ENCODE measurements at places on chromosomes 12 and 14.

DNA sequence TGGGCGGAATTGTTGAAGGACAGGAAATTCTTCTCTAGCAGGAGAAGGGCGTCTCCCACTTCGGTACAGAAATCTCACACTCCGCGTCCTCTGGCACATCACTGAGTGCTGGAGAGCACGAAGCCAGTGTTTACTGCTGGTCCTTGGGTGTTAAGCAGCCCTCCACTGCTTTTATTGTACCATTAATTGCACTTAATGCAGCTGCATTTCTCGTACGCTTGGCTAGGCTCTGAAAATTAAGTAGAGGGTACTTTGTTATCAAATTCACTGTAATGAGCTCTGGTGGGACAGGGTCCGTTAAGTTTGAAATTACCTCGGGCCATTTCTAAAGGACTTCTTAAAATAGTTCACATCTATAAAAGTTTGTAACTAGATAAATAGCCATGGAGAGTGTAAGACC lies 411.2 kb downstream of the NPAS3 start:
- no peak for DNase-seq

DNA sequence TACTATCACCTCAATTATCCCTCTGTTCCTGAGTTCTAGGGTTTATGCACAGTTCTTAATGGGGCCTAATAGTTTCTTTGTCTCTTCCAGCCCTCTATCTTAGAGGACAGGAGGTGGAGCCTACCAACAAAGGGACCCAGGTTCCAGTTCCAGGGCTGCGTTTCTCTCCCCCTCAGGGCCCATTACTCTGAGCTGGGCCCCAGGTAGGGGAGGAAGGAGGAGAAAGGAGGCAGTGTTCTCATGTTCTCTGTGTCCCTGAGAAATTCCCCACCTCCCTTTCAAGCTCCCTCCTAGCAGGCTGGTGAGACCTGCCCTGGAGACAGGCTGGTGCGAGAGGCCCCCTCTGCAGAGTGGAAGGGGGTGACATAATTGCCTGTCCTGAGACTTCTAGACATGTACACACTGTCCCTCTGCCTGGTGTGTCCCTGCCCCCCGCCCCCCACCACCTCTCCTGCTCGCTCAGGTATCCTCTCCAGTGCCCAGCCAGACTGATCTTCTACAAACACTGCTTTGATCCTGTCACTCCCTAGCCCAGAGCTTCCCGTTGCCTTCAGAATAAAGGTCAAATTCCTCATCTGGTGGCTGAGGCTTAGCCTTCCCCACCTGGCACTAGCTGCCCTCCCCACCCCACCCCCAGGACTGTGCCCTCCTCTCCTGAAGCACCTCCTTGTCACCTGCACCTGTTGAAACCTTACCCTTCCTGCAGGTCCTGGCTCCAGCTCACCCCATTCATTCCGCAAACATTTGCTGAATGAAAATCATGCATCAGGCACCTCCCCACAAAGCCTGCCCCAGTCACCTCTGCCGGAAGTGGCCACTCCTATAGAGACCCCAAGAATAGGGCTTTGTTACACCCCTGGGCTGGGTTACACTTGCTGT lies 21.1 kb upstream of the KRT8 start:
- DNase-seq, result no peak

DNA sequence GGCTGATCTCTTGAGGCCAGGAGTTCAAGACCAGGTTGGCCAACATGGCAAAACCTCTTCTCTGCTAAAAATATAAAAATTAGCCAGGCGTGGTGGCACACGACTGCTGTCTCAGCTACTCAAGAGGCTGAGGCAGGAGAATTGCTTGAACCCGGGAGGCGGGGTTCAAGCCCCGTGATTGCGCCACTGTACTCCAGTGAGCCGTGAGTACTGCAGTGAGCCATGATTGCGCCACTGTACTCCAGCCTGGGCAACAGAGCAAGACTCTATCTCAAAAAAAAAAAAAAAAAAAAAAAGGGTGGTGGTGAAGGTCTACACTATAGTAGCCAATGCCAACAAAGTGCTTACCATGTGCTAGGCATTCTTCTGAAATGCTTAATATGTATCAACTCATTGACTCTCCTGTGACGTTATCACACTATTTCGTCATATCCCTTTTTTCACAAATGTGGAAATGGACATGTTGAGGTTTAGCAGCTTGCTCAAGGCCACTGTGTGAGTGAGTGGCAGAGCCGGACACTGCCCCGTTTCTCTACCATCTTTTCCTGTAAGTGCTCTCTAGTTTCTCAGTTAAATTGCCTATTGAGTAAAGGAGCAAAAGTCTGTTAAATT lies 59.6 kb downstream of the GNS start:
- DNase-seq, result peak; percentile 92

DNA sequence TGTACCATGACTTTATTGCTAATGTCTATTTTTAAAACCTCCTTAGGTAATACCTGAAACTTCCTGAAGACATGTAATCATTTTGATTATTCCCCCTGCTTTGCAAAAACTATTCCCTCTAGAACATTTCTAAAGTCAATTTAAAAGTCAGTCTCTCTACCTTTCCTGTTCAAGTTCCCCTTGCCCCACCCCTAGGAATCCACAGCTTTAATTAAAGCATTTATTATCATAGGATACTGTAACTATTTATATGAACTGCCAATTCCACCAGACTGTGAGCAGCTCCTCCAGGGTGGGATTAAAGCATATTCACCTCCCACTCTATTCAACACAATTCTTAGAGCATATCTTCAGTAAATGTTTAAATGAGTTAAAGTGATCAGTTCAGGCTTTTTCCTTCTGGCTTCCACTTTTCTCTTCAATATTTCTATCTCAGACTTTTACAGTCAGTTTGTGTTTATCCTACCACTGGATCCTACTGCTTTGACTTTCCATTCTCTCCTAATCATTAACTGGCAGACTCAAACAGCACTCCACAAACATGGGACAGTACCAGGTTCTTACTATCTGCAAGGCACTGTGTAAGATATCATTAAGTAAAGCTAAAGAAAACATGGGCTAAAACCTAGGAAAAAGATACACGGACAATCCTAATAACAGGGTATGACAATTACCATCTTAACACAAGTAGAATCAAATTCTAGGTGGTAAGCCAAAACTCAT lies 39.1 kb downstream of the PTPN21 start:
- no peak for DNase-seq

DNA sequence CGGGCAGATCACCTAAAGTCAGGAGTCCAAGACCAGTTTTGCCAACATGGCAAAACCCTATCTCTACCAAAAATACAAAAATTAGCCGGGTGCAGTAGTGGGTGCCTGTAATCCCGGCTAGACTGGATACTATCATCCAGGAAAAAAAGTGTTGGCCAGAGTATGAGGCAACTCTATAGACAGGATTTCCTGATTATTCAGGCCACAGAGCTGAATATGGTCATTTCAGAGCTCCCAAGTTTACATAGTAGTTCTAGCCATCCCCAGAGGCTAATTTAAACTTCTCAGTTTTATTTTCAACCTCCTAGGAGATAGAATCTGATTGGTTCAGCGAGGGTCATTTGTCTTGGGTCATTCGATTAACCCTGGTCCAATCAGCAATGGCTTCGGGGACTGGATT lies 7.3 kb downstream of the RPGRIP1 start:
- DNase-seq, result no peak

GRCh38 chr12:102376181-102376747 lies 104.1 kb downstream of the IGF1 start:
- no peak for DNase-seq

- no peak for DNase-seq
Observed at GRCh38 chr12:95629392-95629791, 78.1 kb upstream of the USP44 start.

- no peak for DNase-seq
Observed at GRCh38 chr12:79547044-79547734, 143.6 kb downstream of the PAWR start.

DNA sequence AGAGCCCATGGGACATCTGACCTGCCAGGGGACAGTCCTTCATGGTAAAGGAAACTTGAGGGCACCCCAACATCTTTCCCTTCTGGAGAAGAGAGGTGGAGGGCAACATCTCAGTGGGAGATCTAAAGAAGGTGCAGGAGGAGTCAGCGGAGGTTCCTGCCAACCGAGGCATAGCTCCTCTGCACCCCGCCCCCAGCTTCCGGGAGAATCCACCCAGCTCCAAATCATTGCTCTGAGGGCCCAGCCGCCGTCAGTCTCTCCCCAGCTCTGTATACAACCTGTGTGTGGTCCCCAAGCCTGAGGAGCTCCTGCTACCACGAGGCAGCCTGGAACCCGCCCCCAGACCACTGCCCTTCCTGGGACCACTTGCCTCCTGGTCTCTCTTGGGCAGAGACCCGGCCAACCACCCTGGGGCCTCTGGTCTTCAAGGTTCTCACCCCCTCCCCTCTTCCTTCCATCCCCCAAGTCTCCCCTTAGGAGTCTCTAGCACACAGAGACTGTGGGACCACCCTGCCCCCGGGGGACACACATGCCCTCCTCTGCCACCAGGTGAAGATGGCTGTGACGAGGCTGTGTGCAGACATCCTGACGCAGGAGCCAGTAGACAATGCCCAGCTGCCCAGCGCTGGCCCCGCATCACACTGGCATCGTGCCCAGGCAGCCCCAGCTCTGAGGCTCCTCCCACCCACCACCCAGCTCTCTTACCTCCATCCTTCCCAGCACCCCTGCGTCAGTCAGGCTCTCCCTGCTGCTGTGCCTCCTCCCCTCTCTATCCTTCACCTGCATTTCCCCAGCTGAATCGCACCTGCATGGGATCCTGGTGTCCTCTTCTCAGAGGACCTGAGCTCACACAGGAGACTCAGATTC lies 13.0 kb upstream of the NUDT14 start:
- no peak for DNase-seq

- no peak for DNase-seq
Observed at GRCh38 chr12:42926232-42926631, 336.7 kb upstream of the PRICKLE1 start.

- DNase-seq, result no peak
Observed at GRCh38 chr12:10115890-10116289, 14.1 kb downstream of the CLEC7A start.

Measured in suppressor macrophage treated with lipopolysaccharide for 4 hours (primary cell).